ENCODE measurements at places on chromosomes 12 and 14. TPM values are rescaled to one million over a fixed set of nuclear protein-coding genes. Genes with fewer than 3 reads are reported as not detected.

Gene PMCH
- total RNA-seq: not detected

Gene TAS2R7
- 0.09 TPM for total RNA-seq

Gene SMCO2
- total RNA-seq: 0.34 TPM

Gene C12orf57
- 163 TPM for total RNA-seq

Gene KRT74
- not detected for total RNA-seq

Gene PTPRO
- total RNA-seq: not detected

Gene TROAP
- total RNA-seq: 1.5 TPM

All from dermis lymphatic vessel endothelial cell (primary cell).